ENCODE measurements at places on chromosomes 11 and 22.
A peak's percentile ranks its signal among the peaks of the same experiment; 100 is the strongest.

DNA sequence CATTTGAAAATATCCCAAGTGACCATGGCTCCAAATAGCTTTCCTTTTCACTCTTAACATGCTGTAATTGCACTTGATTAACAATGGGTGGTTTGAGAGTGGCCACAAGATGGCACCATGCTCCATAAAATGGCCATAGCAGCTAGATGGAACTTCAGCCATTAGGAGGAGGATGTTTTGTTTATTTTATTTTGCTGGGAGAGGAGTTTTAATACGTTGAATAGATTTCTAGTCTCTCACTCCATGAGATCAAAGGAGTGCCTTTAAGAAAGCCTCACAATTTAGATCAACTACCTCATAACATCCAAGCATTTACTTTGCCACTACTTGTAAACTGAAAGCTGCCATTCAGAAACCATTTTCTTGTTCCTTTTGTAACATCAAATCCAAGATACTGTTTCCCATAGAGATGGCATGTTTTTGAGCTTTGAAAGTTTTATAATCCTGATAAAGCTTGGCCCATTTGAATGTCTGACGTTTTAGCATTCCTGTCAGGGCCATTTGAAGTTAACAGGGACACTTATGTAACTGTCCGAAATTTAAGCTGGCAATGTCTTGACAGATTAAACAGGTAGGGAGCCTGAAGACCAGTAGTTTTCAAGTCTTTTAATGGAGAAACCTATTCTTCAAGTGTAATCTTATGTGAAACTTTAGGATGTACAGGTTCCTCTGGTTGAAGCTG, 4.7 kb downstream of the FEN1 start:
- peak; percentile 43 for DNase-seq

DNA sequence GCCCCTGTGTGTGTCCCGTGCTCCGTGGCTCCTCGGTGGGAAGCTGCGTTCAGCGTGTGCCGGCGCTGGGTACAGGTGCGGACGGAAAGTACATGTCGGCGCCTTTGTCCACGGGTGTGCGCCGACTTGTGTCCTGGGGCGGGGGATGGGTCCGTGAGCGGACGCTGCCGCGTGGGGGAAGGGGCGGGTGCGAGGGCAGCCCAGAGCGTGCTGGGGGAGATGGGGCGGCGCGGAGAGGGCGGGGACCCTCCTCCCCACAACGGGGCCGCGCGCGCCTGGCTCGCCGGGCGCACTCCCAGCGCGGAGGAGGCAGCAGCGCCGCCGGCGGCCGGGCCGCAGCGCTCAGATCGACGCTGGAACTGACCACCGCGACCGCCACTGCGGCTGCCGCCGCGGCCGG, 33.6 kb upstream of the RELT start:
- DNase-seq, result no peak

GRCh38 chr11:114110952-114111947, 51.7 kb downstream of the ZBTB16 start:
- DNase-seq, result no peak

- no peak for DNase-seq
These were observed 8.3 kb upstream of the SORL1-AS1 start for GRCh38 chr11:121460941-121461514.

DNA sequence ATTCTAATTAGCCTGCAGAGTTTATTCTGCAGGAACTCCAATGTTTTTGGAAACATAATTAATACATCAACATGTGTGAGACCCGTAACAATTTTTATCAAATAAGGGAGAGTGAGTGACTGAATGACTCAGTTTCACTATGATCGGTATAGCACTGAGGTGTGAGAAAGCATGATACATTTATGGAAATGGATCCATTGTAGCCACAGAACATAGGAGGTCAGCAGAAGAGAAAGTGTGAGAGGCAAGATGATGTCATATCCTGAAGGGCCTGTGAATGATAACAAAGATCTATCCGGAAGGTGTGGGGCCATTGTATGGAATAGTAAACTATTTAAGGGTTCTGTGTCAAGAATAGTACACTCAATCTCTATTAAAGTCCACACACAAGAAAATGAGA, 1406.1 kb upstream of the TENM4 start:
- DNase-seq, result no peak

DNA sequence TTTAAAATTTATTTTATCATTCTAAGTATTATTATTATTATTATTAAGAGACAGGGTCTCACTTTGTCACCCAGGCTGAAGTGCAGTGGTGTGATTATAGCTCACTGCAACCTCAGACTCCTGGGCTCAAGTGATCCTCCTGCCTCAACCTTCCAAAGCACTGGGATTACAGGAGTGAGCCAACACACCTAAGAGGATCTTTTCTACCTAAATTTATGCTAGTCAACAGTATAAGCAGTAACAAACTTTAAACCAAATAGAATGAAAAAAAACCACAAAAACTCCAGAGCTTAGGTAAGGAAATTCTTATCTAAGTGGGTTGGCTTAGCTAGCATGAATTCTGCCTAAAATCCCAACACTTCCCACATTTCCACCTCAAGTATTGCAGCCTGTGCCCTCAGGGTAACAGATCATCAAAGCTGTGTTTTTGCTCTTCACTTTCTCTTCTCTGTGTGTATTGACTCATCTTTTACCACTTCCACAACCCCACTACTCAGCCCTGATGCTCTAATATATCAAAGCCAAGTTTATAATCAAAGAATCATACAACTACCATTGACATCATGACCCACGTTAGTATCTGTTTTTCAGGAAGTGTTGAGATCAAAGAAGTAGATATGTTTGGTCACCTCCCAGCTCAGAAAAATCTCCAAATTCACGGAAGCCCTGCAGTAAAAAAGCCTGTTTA, 93.7 kb upstream of the SPON1 start:
- DNase-seq, result no peak

DNA sequence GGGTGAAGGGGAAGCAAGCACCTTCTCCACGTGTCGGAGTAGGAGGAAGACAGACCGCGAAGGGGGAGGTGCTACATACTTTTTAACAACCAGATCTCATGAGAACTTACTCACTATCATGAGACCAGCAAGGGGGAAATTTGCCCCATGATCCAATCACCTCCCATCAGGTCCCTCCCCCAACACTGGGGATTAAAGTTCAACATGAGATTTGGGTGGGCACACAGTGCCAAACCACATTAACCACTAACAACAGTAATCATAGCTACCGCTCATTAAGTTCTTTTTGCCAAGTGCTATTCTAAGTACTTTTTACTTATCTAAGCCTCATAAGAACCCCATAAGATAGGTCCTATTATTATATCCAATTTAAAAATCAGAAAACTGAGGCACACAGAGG, 450.5 kb upstream of the DDI1 start:
- no peak for DNase-seq

GRCh38 chr11:24949406-24949805, 452.6 kb downstream of the LUZP2 start:
- no peak for DNase-seq

- no peak for DNase-seq
These were observed 887.5 kb downstream of the NTM start for GRCh38 chr11:132257871-132258270.

GRCh38 chr11:117641008-117641915, 155.8 kb downstream of the DSCAML1 start:
- no peak for DNase-seq

DNA sequence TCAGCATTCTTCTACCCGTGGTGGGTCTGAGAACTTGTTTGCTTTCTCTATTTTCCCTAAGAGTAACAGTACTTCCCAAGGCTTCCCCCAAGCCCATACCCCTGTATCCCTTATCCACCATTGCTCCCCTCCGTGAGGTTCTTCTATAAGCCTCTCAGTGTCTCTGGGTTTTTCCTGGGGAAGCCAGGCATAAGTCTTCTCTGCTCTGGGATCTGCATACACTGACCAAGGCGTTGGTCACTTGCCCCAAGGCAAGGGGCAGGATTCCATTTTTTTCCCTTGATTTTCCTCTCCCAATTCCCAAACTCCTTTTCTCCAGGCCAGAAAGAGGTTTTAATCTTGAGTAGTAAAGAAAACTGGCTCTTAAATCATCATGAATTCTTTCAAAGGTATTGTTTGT, 27.2 kb upstream of the NCAM1 start:
- no peak for DNase-seq

GRCh38 chr11:6613496-6613895, 1.5 kb upstream of the TAF10 start:
- DNase-seq, result no peak

GRCh38 chr11:7882860-7883259, 48.2 kb downstream of the OR10A6 start:
- DNase-seq, result no peak

DNA sequence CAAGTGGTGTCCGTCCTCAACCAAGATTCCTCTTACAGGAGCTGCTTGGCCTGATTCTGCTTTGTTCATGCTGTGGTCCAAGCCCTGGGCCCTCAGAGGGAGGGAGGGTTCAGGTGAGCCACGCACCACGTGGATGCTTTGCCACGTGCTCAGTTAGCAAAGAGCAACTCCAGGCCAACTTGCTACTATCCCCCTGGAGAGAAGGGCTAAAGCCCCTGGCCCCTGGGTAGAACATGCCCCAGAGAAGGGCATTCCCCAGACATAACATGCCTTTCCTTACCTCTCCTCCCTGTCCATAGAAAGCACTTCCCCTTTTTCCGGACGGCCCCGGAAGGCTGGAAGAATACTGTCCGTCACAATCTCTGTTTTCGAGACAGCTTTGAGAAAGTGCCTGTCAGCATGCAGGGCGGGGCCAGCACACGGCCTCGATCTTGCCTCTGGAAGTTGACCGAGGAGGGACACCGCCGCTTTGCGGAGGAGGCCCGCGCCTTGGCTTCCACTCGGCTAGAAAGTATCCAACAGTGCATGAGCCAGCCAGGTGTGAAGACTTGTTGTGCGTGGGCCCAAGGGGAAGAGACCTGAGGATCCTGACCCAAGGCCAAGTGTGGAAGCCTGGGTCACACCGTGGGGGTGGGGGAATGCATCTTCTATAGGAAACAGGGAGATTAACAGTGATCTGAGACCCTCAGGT, 8.8 kb downstream of the FOXR1 start:
- DNase-seq, result no peak

- DNase-seq, result no peak
These were observed 990.5 kb downstream of the OPCML start for GRCh38 chr11:132541794-132542193.
